ENCODE measurements at places on chromosomes 7 and 10.

DNA sequence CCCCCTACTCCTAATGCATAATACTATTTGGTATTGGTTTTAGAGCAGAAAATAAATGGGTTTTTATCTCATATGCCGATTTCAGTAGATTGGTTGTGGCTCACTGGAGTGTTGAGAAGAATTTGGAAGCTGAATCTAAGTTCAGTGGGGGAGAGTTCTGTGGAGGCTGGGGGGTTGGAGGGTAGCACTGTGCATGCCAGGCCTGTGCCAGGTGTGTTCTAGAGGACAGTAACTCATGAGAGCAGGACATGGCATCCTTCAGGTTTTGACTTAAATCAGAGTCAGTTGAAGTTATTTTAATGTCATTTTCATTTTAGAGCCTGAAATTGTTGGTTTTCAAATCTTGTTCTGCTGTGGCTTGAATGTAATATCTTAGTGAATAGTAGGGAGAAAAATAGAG is 79.5 kb downstream of the EEPD1 start:
- DNase-seq = no peak

- no peak for DNase-seq
Measured at GRCh38 chr7:102285540-102286236, 980 bp upstream of the SH2B2 start.

DNA sequence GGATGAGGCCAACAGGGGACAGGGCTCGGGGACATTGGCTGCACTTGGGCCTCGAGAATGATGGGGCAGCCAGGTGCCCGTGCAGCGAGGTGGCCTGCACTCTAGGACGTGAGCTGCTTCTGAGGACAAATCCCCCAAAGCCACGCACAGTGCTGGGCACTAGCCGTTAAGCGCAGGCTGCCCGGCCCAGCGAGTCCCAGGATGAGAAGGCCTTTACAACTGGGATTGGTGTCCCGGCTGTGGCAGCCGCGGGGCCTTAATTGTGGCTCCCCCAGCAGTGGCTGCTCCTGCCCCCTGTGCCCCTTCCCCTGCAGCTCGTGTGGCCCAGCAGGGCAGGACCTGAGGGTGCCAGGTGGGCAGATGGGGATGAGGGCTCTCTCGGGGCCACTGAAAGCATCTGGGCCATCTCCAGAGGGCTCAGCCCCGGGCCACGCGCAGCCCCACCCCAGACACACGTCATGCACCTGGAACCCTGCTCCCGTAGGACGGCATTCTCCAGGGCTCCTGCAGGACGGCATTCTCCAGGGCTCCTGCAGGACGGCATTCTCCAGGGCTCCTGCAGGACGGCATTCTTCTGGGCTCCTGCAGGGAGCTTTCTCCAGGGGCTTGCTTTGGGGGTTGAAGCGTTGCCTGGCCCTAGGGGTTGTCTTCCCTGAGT is 6.6 kb downstream of the PWWP2B start:
- DNase-seq = no peak

- DNase-seq = no peak
Measured at GRCh38 chr7:28433039-28433438, 20.7 kb downstream of the CREB5 start.
